Ammon's horn (tissue), 1 donor: ENCODE measurements at places on chromosomes 5 and 9.

- no peak for DNase-seq
Measured at GRCh38 chr5:2307631-2308030, 424.9 kb upstream of the IRX4 start.

- no peak for DNase-seq
Measured at GRCh38 chr5:77431286-77431685, 60.8 kb downstream of the WDR41 start.

GRCh38 chr5:170442921-170443320, 53.8 kb upstream of the KCNMB1 start:
- no peak for DNase-seq

DNA sequence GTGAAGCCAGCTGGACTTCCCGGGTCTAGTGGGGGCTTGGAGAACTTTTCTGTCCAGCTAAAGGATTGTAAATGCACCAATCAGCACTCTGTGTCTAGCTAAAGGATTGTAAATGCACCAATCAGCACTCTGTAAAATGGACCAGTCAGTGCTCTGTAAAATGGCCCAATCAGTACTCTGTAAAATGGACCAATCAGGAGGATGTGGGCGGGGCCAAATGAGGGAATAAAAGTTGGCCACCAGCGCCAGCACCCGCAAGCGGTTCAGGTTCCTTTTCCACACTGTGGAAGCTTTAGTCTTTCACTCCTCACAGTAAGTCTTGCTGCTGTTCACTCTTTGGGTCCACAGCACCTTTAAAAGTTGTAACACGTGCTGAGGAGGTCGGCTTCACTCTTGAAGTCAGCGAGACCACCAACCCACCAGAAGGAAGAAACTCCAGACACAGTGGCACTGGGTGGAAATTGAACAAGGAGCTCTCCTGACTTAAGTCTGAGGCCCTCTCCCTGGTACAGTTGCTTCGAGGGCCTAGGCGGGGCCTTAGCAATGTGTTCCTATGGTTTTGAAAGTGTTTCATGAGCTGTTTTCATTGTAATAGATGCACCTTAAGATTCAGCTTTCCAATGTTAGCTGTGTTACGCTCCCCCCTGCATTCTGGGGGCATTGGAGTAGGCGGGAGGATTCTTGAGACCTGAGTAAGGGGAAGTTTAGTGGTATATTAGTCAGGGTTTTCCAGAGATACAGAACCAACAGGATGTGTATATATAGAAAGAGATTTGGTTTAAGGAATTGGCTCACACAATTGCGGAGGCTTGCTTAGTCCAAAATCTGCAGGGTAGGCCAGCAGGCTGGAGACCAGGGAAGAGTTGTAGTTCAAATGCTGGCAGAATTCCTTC, 21.5 kb upstream of the MYO10 start:
- no peak for DNase-seq

DNA sequence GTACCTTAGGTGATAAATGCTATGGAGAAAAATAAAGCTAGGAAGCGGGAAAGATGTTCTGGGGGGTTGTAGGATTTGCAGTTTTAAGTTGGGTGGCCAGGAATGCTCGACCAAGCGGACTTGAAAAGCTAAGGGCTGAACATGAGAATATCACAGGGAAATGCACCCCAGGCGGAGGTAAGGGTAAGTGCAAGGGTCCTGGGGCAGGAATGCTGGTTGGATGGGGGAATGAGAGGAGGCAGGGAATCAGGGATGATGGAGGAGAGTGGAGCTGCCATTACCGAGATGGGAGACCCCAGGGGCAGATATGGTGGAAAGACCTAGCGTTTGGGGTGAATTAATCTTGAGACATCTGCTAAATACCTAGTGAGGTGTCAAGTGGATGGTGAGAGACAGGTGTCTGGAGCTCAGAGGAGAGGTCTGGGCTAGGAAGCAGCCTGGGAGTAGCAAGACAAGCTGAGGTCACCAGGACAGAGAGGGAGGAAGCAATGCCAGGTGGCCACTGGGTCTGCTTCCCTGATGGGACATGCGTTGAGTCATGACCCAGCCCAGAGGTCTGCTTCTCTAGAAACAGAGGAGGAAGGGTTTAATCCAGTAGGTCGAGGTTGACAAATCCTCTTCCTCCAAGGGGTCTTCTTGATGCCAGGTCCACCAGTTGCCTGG, 77.7 kb upstream of the ASS1 start:
- DNase-seq, result no peak

- DNase-seq, result no peak
Measured at GRCh38 chr5:57559110-57559635, 76.6 kb upstream of the ACTBL2 start.

DNA sequence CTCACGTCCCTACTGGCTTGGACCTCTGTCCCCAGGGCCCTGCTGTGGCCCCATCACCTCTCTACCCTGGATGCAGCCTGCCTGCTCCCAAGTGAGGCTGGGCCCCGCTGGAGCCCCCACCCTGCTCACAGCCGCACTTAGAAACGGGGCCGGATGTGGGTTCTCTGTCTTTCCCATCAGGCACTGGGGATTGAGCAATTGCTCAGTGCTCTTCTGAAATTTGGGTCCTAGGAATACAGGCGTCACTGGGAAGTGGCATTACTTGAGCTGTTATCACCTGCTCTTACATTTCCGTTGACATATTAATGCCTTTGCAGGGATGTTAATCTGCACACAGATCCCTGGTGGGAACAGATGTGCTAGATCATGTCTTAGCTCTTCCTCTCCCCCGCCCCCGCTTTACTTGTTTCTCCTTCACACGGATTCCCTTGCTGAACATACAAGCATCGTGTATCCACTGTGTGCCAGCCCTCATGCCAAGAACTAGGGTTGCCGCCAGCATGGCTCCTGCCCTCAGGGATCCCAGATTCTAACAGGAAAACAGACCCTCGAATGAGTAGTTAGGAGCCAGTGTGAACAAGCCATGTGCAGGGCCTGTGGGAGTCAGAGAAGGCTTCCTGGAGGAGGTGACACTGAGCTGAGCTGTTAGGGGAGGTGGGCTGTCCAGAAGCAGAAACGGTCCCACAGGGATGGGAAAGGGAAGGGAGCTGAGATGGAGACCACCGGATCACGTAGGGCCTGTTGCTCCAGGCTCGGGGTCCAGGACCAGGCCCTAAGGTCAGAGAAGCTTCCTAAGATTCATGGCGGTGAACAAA, 65.1 kb downstream of the NEK6 start:
- no peak for DNase-seq

DNA sequence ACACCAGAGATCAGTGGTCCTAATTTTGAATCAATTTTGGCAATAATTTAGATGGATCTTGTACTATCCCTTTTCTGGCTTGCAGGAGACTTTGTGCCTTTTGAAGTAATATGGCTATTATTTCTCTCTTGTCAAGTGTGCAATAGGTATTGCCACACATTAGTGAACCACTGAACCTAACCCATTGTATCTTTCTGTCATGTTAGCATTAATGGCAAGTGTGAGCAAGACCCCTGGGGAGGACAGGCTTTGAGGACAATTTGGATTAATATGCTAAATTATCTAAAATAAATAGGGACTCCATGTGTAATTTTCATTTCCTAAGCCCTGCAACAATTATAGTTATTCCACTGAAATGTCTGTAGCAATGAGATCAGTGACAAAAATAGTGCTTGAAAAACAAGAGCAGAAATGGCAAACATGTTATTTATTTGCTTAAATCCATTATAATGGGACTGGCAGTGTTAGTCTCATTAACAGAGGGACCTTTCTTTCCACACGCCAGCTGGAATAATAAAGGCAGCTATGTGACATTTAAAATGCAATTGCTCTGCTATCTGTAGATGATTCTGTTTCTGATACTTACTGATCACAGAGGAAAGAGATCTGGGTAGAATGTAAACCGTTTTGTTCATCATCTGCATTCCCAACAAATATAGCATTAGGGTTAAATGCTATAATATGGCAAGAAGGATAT, 753.3 kb upstream of the ZNF608 start:
- peak; percentile 88 for DNase-seq

DNA sequence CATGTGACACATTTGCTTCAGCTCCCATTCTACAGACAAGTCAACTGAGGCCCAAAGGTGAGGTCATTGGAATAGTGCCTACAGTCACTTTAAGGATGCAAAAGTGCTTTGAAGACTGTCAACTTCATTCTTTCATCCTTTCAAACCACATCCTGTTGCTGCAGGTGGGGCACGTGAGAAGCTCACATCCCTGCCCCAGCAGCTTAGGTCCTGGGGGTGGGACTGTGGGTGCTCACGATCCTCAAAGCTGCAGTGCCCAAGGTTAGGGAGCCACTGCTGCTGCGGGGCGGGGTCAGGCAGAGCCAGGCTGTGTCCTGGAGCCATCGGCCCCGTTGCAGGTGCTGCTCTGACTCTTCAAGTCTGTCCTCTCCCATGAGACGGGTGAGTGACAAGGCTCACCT, 57.9 kb upstream of the IER5L start:
- no peak for DNase-seq

GRCh38 chr9:93028448-93029006, 30.0 kb upstream of the SUSD3 start:
- no peak for DNase-seq

GRCh38 chr5:142941245-142941644, 171.1 kb downstream of the ARHGAP26 start:
- no peak for DNase-seq

- no peak for DNase-seq
Measured at GRCh38 chr9:131278702-131279111, 2.4 kb upstream of the FAM78A start.

GRCh38 chr5:41835645-41836044, 34.6 kb downstream of the OXCT1 start:
- DNase-seq, result peak; percentile 45

DNA sequence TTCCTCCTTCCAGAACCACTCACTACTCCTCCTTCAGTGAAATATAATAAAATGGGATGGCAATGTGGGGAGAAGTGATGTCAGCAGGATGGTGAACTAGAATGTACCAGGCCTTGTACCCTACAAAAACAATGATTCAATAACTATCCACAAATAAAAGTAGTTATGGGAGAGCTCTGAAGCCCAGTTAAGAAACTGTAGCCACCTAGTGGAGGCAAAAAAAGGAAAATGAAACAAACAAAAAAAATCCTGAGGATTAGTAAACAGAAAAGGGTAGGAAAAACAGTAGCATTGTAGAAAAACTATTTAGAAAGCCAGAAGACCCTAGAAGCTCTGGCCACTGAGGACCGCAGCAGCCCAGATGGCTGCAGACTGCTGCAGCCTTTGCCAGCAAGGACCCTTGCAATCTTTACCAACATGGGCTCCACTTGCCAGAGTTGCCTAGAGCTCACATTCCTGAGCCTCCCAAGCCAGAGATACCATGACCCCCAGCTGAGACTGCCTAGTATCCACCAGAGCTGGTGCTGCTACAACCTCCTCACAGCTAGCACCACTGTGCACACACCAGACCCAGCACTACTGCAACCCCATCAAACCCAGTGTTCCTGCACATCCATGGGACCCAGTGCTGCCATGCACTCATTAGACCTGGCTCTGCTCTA, 259.7 kb upstream of the MSX2 start:
- no peak for DNase-seq

- DNase-seq, result peak; percentile 17
Measured at GRCh38 chr5:94793816-94794198, 175.3 kb downstream of the SLF1 start.

DNA sequence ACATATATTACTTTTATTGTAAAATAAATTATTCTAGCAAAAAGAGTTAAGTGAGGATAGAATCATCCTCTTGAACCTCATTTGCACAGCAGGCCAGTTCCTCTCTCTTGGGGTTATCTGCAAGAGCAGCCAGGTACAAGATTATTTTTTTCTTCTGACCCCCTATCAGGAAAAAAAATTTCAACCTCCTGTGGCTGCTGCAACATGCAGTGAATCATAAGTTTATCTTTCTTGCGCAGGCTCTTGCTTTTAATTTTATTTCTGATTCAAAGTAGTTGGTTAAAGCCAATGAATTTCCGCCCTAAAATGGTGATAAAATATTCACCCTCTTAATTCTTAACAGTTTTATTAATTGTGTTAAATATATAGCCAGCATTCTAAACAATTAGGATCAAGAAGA, 69.7 kb upstream of the PPP3R2 start:
- DNase-seq, result no peak

GRCh38 chr9:33884856-33885701, 68.1 kb downstream of the UBE2R2 start:
- no peak for DNase-seq

GRCh38 chr9:16710888-16711287, 159.6 kb downstream of the BNC2 start:
- peak; percentile 6 for DNase-seq

DNA sequence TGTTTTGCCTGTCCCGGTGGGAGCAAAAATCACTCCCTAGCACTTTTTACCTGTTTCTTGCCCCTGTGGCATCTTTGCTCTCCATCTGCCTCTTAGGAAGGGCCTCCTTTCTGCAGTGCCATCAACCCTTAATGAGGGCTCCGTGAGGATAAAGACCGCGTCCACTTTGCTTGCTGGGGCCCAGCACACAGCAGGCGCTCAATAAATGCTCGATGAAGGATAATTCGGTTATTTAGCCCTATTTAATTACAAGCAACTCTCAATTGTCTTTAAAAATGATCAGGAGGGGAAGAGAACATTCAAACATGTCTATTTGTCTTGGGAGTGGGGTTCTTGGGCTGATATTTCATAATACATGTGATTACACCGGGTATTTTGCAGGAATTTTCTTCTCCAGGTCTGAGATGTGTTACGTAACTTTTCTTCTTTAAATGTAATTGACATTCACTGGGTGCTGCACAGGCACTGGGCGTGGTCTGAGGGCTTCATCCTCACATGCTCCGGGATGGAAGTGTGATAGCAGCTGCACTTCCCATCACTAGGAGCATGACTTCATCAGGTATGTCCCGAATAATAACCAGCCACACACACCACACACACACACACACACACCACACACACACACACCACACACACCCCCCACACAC, 19.8 kb upstream of the NTNG2 start:
- no peak for DNase-seq

DNA sequence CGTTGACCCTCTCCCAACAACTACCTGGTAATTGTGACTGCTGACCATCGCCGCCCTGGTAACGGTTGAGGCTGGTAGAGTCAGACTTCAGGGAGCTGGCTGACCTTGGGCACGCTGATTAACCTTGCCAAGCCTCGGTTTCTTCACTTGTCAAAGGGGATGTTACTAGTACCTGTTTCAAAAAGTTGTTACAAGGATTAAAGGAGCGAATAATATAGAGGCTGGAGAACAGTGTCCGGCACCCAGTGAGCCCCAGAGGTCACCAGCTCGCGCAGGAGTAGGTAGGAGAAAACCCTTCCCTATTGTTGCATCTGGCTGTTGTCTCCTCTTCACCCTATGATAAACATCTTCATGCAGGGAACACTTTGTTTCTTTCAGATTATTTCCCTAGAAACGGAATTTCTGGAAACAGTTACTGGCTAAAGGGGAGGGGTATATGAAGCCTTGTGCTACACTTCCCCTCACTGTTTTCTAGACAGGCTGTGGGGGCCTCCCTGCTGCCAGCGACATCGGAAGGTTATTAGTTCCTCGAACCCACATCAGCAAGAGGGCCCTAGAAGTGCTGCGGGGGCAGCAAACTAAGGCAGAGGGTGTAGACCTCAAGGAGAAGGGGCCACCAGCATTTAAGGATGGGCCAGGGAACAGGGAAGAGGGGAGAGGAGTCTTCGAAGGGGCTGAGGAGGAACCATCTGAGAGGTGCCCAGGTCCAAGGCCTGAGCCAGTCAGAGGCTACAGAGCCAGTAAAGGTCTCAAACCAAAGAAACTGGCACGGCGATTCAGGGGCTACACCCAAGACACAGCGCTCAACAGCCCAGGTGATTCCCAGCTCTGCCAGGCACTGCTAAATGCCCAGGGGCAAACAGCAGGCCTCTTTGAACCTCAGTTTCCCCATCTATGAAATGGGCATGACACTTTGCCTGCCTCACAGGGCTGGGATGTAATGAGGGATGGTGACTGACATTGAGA, 37.6 kb downstream of the HRH2 start:
- DNase-seq, result no peak

GRCh38 chr5:4553130-4553529, 587.0 kb upstream of the ADAMTS16 start:
- no peak for DNase-seq
